Effector memory CD4-positive, alpha-beta T cell (primary cell): ENCODE measurements at places on chromosomes 7 and 10.

GRCh38 chr7:156827587-156828203 lies 65.3 kb downstream of the LMBR1 start:
- DNase-seq = no peak

DNA sequence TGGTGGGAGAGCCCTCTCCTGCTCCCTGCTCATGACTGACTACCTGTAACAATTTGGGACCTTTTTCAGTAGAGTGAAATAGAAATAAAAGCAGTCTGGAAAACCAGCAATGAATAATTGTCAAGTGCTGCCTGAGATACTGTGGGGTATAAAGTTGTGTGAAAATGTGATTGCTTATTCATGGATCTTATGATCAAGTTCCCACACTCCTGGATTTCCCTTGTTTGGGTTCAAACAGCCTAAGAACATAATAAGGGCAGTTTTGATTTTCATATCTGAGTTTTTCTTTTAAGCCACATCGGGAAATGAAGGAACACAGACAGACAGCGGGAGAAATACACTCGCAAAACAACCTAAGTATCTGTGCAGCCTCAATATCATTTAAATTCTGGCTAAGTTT lies 52.9 kb downstream of the CALD1 start:
- no peak for DNase-seq

DNA sequence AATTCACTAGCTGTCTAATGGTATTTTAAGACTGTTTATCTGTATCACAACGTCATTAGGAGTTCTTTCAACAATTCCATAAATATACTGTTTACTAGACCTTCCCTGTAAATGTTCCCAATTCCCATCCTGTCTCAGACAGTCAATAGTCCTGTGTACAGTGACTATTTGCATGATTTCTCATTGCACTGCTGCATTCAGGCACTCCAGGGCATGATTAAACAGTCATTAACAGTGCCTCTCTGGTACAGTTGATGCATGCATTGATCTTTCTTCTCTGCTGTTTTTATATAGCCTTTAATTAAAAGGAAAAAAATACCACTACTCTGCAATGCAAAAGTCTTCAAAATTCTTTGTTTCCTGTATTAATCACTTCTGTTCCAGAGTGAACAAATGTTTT lies 51.5 kb upstream of the MTURN start:
- DNase-seq = no peak

GRCh38 chr7:18834577-18834976 lies 282.9 kb downstream of the TWIST1 start:
- no peak for DNase-seq

GRCh38 chr10:24238519-24239247 lies 29.7 kb downstream of the KIAA1217 start:
- no peak for DNase-seq

GRCh38 chr10:57338823-57339558 lies 928.7 kb downstream of the IPMK start:
- no peak for DNase-seq

- DNase-seq = no peak
These were observed 49.3 kb upstream of the PLEKHA1 start for GRCh38 chr10:122325235-122325634.

GRCh38 chr7:47497367-47498096 lies 84.4 kb downstream of the TNS3 start:
- no peak for DNase-seq

DNA sequence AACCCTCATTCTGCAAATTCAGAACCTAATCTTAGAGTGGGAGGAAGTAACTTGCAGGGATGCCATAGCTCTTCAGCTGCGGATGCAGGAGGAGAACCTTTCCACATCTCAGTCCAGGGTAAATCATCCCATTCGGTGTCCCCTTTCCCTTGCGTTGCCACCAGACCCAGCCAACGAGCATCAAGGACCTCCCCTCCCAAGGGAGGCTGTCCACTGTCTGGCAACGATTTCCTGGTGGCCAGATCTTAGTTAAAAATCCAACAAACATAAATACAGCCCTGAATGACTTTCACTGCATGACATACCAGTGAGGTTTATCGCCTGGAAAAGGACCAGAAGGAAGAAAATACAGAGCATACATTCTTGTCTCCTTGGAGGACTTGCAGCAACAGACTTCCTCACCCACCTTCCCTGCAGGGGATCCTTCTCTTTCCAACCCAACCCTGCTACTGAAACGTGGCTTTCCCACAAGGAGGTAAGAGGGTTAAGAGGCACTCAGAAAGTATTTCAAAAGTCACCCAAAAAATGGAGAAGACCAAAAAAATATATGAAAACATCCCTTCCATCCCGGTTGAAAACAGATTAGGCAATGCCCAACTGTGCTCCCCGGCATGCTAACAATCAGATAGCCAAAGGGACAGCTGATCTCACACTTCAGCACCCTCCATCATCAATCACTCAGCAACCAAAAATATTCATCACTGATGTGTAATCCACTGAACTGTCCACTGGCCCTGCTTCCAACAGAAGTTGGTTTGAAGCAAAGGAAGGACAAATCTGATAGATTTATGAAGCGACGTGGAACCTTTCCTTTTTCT lies 206.6 kb downstream of the TNS3 start:
- DNase-seq = no peak
